ENCODE measurements at places on chromosomes 13 and 19.

- no peak for DNase-seq
Observed at GRCh38 chr13:73372666-73373627, 314.1 kb downstream of the KLF5 start.

DNA sequence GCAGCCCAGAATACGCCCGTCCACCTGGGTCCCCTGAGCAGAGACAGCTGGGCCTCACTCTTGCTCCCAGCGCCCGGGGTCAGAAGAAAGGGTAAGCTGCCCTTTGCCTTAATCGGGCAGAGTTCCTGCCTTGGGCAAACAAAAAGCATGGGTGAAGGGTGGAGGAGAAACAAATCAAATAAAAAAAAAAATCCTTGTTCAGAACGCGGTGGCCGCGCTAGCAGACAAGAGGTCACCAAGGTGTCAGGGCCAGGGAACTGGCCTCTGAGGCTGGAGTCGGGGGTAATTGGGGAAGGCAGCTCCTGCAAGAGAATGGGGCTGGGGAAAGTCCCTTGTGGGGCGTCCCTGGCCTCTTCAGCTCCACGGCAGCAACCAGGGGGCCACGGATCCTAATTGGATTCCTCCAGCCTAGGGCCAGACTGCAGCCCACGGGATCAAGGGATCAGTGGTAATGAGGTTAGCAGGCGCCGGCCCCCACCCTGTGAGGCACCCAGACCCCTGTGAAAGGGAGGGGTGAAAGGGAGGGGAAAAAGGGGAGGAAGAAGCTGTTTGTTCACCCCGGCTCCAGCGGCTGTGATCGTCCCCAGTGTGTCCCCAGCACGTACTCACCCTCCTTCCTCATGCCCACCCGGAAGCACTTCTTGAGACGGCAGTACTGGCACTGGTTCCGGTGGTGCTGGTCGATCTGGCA is 5.5 kb downstream of the NR2F6 start:
- no peak for DNase-seq

- no peak for DNase-seq
Observed at GRCh38 chr19:54156953-54157352, 2.6 kb downstream of the LENG1 start.

GRCh38 chr13:43894438-43894837 is 14.7 kb downstream of the LACC1 start:
- DNase-seq = no peak

GRCh38 chr19:32318884-32319520 is 26.4 kb upstream of the ZNF507 start:
- DNase-seq = no peak

- no peak for DNase-seq
Observed at GRCh38 chr13:113112893-113113845, 7.6 kb downstream of the F7 start.

DNA sequence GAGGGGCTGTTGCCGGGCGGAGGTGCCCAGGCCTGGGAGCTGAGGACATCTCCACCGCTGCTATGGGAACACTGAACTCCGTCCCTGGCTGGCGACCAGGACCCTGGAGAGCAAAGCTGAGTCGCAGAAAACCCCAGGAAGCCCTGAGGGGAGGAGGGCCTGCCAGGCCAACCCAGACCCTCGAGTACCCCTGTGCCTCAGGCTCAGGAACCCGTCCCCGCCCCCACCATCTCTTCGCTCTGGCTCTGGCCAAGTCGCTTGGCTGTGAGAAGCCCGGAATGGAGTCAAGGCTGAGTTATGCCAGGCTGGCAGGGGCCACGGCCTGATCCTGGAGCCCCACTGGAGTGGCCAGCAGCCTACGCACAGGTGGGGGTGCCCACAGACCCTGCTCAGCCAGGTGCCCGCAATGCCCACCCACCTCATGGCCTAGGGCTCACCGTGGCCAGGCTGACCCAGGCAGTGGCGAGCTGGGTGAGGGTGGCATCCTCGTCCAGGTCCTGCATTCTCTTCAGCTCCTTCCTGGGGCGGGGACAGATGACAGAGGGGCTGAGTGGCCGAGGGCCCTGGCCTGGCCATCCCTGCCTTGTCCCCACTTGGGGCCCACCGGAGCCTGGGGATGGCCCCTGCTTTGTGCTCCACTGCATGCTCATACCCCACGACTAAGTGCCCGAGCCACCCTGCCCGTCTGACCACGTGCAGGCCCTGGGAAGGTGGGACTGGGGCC is 8.5 kb upstream of the CERS1 start:
- no peak for DNase-seq

DNA sequence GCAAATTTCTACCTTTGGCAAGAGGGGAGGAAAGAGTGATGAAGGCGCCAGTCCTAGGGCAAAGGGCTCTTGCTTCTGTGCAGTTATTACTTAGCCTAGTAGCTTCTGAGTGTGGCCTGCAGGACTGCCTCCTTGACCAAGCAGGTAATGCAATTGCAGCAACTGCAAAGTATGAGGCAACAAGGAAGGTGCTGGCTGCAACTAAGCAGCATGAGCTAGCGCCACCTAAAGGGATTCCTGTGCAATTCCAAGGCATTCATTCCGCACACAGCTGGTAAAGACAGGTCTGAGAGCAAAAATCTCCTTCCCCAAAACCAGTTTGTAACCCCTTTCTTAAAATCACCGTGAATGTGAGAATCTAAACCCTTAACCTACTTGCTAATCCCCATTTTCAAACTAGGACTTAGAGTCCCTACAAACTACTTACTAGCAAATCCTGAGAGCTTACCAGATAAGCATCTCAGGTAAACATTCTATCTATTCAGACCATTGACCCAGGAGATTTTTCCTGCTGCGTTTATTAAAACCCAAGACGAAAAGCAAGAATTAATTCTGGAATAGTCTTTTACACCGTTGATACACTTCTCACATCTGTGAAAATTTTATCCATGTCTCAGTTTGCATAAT is 62.9 kb downstream of the DCT start:
- no peak for DNase-seq

- no peak for DNase-seq
Observed at GRCh38 chr13:26677156-26677555, 83.4 kb downstream of the GPR12 start.

GRCh38 chr13:48448285-48448958 is 35.5 kb upstream of the LPAR6 start:
- no peak for DNase-seq

GRCh38 chr19:44573183-44573582 is 40.2 kb upstream of the IGSF23 start:
- DNase-seq = no peak

DNA sequence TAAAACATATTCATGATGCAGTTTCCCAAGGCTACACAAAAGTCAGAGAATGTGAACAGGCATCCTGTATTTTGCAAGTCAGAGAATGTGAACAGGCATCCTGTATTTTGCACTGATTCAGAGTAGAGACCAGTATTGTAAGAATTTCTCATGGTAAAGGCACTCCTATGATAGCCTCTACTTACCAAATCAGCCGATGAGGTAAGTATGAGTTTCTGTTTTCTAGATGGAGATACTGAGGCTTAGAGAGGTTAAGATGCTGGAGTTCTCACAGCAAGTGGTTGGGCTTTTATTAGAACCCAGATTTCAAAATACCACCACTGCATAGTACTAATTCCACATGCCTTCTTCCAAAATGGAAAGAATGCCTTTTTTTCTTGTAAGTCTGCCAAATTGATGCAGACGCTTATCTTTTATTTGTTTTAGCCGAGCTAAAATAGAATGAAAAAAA is 12.3 kb downstream of the TPT1 start:
- DNase-seq = no peak

DNA sequence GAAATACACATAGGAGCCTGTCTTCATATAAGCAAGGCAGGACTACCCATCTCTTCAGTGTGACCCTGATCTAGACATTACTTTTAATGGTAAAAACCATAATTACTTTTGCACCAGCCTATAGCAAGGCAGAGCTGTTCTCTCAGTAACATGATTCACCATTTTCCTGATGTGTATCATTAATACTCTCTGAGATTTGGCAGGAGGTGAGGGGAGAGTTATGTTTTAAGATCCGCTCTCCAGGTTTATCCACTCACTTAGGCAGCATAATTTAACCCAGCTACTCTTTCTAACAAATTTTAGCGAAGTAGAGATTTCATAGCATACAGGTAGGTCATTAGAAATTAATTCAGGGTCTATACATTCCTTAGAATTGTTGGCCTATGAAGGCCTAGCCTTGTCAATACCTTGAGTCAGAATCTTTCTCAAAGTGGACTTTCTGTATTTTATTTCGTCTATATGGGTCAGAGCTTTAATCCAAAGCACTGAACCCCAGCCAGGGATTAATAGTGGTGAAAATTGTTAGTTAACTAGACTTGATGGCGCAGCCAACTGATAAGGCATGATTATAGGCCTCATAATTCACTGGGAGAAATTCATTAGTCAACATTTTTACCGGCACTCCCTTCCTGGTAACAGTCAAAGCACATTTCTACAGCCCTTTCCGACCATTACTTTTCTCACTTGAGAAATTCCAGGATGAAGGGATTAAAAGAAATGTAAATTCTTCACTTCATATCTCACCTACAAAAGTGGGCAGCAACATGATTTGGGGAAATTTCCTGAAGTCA is 955.1 kb downstream of the DIAPH3 start:
- DNase-seq = no peak

DNA sequence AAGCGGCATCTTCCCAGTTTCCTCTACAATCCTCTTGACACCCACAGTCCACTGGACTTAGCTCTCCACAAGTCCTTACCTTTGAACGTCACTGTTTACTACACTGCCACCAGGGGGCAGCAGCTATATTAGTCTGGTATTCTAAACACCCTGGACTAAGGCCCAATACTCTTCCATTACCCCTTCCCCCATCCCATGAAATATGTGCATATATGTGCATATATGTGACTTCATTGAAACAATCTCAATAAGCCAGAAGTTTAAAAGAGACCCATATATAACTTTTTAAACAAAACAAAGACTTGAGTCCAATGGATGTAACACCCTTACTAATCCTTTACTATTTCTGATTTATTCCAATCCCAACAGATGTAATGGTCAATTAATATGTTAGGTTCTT is 15.5 kb downstream of the GGACT start:
- DNase-seq = peak; percentile 50

DNA sequence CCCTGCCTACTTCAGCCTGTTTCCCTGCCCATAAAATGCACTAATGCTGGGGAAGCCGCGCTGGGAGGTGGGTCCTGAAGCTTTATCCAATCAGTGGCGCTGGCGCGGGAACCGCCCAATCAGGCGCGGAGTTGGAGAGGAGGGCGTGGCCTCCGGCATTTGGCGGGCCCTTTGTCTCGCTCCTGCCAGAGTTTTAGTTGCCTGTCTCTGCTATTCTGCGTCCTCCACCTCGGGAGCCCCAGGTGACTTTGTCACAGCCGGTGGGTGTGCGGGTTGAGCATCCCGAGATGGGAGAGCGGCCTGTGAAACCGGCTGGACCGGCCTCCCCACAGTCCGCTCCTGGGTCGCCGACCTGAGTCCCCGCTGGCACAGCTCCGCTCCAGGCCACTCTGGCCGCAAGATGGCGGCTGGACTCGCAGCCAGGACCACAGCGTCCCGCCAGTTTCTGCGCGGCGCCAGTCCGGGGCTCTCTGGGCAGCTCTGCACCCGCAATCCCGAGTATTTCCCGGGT is 30.7 kb upstream of the ZNF429 start:
- DNase-seq = peak; percentile 47

DNA sequence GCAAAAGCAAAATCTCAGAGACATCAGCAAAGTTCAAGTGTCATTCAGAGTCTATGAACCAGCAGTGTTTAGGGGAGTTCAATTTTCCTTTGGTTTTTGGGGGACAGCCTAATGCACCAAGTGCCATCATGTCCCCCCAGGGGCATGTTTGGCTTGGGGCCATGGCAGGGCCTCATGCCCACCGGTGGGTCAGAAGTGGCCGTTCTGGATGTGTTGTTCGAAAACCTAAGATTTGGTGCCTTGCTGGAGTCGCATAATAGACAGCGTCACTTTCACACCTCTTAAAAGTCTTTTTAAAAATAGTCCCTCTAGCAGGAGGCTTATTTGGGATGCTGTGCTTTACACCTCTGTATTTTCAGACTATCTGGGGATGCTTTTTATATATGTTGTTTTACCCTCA is 250.1 kb downstream of the ZNF536 start:
- no peak for DNase-seq

- DNase-seq = no peak
Observed at GRCh38 chr13:74210693-74211393, 76.6 kb upstream of the KLF12 start.

GRCh38 chr19:30253581-30253996 is 118.6 kb upstream of the ZNF536 start:
- DNase-seq = no peak

DNA sequence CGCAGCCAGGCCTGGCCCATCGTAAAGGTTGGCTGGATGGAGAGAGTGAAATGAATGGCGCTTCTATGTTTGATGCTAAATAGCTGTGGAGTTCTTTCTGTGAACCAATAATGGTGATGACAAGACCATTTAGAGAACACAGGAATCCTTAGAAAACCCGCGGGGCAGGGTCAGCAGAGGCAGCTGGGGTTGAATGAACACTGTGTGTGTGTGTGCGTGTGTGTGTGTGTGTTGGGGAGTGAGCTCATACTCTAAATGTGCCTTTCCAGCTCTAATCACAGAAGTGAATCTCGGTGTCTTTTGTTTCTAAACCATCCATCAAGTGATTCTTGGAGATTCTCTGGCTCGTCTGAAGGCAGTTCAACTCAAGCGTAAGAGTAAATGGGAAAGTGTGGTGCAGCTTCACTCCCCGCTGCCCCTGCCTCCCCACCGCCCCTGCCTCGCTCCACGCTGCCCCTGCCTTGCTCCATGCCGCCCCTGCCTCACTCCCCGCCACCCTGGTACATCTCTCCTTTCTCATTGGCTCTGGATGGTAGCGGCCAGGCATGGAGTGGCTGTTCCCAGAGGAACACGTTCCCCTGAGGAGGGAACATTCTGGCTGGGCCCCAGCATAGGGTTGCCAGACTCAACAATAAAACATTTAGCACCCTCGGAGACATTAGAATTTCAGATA is 21.2 kb downstream of the TMPRSS9 start:
- DNase-seq = no peak

DNA sequence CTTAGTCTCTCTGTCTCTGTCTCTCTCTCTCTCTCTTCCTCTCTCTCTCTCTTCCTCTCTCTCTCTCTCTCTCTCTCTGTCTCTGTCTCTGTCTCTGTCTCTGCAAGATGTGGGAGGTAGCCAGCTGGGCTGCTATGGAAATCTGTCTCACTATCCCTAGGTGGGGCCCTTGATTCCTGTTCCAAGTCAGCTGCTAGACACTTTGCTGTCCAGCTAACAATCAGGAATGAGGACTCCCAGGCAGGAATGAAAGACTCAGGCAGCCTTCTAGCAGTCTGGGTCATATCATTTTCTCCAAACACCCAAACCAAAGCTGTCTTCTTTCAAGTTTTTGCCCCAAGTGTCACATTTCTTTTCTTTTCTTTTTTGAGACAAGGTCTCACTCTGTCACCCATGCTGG is 23.2 kb downstream of the CATSPERD start:
- no peak for DNase-seq

GRCh38 chr13:28606466-28606865 is 52.5 kb upstream of the POMP start:
- no peak for DNase-seq
